ENCODE measurements at places on chromosomes 1 and 21.

DNA sequence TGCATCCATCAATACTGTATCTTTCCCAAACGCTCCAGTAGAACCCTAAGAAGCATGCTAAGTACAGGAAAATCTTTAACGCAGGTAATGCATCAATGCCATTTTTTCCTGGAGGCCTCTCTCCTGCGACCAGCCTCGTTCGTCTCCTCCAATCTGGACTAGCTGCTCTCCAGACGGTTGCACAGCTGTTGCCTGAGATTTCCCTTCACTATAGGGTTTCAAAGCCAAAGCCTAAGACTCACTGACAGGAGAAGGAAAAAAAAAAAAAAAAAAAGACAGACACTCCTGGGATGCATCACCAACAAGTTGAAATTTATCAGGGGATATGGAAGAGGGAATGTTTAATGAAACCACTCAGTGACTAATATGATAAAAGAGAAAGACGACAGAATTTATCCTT is 93.0 kb downstream of the APP start:
- DNase-seq = no peak

DNA sequence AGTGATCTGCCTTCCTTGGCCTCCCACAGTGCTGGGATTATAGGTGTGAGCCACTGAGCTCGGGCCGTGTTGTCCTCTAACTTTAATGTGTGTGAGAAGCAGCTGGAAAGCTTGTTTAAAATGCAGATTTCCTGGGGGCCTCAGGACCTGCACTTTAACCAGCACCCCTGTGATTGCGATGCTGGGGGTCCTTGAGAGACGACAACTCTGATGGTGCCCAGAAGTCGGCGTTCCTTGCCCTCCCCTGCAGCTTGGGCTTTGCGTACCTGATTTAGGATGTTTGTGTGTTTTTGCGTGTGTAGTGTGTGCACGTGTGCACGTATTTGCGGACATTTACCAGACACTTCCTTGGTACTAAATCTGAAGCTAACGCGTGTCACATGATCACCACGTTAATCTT is 10.9 kb downstream of the IFNGR2 start:
- DNase-seq = no peak

GRCh38 chr1:204194771-204195170 is 1.5 kb downstream of the KISS1 start:
- DNase-seq = no peak

DNA sequence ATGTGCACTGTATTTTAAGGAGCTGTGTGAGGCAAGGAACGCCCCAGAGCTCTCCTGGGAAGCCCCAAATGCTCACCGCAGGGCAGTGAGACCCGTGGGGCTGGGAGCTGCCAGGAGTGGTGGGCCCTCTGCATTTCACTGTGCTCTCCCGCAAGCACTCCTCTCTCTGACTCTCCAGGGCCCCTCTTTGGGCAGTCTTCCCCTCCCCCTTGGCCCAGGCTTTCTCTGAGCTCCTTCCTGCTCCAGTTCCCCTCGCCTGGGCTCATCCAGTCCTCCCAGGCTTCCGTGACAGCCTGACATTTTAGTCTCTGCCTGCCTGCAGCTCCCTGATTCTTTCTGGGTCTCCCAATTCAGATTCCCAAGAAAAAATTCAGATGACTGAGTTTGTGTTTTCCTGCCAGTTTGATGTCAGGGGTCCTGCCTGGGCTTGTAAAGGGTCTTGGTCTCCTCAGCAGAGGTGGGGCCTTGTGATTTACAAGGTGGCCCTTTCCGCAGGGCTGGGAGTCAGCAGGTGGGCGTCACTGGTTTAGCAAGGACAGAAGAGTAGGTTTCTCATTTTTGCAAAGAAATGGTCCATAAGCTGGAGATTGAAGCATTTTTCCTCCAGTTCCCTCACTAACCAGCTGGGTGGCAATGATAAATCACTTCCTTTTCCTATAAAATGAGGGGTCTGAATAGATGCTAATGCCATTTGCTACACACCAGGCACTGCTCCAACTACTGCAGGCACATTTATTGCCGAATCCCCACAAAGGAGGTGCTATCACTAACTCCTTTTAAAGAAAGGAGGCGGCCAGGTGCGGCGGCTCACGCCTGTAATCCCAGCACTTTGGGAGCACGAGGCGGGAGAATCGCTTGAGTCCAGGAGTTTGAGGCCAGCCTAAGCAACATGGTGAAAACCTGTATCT is 1.9 kb upstream of the CA6 start:
- no peak for DNase-seq

- no peak for DNase-seq
Observed at GRCh38 chr1:205811660-205812059, 1.3 kb downstream of the SLC41A1 start.

GRCh38 chr1:245197911-245198379 is 43.2 kb downstream of the KIF26B start:
- DNase-seq = no peak

DNA sequence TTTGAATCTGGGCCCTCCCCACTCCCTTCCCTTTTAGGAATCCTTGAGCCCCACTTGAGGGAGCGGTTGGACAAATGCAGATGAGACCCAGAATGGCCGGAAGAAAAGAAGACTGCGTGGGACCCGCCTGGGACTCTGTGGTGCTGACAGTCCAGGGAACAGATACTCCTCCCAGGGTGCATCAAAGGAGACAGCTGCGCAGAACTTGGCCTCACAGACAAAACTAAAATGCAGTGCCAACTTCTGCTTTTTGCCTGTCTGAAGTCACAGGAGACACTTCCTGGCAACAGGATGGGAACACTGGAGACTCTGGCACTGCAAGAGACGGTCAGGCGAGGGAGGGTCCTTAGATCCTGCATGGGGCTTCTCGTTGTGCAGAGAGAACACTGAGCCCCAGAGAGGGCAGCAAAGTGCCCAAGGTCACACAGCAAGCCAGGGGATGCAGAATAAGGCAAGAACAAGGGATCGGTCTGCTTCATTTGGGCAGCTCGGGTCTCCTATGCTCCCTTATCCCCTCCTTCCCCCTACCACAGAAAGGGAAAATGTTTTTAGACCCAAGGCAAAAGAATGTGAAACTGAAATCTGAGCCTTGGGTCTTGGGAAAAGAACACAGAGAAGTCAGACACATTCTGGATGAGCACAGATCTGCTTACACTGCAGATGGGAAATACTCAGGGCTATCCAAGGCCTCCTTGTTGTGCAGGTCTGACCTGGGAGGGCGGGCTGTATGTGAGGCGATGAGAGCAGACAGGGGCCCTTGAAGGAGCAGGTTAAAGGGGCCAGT is 182.4 kb downstream of the TRABD2B start:
- no peak for DNase-seq

- DNase-seq = no peak
Observed at GRCh38 chr1:212355230-212355969, 59.3 kb downstream of the PACC1 start.

DNA sequence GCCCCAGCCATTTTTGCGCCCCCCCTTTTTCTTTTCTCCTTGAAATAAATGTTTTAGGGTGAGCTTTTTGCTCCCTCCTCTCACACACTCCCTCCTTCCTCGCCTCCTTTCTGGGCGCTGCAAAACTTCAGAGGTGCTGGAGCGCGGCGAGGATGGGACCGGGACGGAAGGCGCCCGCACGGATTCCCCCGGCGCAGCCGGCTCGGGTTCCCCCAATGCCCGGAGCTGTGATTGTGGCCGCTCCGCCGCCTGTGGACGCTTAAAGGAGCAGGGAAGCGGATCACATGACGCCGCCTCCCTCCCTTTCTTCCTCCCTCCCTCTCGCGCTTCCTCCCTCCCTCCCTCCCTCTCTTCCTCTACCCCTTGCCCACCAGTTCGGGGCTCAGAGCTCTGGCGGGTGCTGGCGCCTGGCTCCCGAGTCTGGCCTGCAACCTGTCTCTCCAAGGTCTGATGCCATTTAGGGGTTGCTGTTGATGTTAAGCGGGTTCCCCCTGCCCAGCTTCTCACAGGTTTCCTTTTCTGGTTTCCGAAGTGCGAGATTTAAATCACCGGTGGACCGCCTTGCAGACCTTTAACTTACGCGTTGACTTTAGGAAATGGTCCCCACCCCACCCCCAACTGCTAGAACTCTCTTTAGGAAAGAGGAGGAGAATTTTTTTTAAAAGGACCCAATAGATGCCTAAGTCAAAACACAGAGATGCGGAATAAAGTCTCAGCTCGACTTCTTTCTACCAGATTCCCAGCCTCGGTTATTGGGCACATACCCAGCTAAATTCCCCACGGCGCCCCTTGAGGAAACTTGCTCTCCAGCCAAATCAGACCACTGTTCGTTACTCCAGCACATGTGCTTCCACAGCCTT is at the start of gene WLS:
TSS of gene WLS (minus strand) at position 235 of the 860 bp plus-strand sequence. CDS start at position 11, 224 bp downstream.
- no peak for DNase-seq

DNA sequence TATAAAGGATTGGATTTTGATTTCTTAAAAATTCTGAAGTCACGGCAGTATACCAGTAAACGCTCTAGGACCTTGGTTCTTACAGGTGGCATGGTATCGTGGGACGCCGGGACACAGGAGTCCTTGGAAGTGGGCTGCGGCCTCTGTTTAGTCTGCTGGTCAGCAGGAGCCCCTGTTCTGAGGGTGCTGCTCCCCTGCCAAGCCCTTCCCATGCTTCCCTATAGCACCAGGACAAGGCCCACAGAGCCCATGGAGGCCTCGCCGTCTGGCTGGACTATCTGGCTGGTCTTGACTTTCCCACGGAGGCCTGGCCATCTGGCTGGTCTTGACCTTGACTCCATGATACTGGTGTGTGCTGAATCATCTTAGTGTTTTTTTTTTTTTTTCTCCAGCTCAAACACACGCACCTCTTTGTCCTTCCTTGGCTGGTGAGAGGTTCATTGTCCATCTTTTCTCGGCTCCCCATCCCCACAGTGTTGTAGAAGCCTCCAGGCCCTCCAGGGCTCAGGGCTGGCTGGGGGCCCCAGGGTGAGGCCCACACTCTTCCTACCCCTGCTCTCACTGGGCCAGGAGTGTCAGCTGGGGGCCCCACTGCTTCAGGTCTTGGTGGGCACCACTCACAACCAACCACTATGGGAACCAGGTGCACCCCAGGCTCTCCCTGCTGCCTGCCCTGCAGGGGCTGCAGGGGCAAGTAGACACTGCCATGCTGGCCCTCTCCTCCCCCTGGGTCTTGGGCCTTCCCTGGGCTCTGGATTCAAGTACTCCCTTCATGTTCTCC is 16.5 kb upstream of the TTC34 start:
- no peak for DNase-seq

DNA sequence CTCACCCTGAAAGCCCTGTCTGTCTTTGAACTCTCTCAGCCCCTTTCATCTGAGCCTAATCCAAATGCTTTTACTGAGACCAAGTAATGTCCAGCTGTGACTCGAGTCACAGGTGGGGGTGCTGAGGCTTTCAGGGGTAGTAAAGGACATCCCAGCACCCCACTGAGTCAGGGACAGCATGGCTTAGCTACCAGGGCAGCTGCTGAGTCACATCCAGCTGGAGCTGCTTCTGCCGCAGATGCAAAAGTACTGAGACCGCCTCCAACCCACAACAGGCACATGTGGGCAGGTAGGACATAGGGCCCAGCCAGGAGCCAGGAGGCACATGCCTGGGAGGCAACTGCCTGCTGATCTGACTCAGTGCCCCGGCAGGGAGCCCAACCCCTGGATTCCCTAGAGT is 6.7 kb upstream of the VSIG8 start:
- no peak for DNase-seq

DNA sequence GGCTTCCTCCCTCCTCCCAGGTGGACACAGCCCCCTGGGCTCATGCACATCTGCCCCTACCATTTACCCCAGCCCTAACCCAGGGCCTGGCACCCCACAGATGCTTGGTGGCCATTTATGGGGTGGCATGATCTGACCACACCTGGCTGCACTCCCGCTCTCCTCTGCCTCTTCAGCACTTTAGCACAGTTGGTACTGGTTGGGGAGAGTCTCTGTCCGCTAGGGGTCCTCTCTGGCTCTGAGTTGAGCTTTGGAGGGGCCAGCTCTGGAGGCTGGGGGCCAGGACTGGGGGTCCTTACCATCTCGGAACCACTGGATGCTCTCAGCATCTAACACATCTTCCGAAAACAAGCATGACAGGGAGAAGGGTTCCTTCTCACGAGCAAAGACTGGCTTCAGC is 17.4 kb downstream of the MYOM3 start:
- no peak for DNase-seq

DNA sequence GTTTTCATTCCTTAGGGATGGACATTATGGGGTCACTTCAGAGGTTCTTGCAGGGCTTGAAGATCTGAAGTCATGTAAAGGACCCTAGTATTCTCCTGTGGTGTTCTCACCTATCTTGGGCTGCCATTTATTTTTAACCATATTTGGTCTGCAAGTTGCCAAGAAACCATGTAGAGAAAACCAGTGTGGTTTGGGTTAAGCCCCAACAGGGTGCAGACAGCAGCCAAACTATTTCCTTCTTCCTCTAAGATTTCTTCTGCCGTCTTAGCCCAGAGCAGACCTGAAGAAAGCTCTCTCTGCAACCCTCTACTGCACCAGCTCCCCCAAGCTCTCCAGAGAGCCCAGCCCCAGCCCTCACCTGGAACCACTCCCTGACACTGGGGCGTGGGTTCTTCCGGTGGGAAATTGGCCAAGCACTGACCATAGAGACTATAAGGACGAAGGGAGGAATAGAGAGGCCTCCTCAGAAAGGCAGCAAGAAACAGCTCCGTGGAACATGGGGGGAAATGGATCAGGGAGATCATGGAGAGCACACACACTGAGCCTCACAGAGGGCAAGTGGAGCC is 136.6 kb downstream of the SYF2 start:
- DNase-seq = no peak

DNA sequence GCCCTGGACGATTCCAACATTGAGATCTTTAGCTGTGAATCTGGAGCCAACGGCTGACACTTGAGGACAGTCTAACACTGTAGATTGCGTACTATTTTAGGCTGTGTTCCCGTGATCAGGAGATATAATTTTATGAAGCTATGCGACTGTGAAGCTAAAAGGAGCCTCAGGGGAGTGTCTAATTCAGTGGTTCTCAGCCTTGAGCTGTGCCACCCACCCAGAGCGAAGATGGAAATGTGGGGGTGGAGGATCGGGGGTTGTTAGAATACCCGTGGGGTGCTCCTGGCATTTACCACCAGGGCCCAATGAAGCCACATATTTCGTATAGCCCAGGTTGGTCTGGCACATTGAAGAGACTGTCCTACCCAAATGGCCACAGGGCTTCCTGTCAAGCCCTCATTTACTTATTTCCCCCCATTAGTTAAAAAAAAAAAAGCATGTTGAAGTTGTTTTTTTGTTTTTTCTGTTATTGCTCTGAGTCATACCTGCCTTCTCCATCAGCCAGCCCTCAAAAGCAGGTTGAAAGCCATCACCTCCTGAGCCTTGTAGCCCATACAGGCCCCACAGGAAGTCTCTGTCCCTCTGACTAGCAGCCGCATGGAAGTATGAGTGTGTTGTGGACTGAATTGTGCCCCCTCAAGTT is 141.7 kb downstream of the GALNT2 start:
- DNase-seq = peak; percentile 56
